Prostate gland (tissue), 2 donors: ENCODE measurements at places on chromosomes 13 and 19.

DNA sequence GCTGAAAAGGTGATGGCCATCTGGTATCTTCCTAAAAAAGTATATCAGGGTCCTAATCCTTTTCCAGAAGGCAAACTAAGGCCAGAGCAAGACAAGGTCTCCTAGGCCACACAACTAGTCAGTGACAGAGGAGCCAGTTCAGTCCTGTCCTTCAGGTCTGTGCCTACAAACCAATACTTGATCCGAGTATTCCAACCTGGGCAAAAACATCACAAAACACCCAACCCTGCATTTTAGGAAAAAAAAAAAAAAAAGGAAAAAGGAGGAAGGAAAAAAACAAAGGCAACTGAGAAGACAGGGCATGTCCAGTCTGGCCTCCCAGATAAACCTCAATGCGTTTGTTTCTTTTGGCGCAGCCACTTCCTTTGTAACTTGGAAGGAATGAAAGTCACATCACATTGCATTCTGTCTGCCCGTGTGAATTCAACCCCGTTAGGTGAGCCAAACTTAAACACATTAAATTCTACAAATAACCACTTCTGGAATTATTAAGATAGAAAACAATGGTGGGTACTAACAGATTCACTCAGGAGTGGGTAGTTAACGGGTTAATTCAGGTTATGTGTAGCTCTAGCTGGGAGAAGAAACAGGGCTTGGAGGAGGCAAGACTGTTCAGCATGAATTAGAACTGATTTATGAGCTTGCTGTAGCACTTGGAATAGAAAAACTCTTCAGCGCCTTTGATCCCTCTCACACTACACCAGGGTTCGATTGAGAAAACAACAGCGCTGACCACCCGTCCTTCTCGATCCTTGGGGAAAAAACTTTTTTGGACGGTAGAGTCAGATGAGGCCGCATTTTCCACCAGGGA lies 43.0 kb upstream of the HNRNPA1L2 start:
- peak; percentile 70 for DNase-seq
- H3K36me3 ChIP-seq, result no peaks in the 10 kb centered on the region
- peaks cover 4% of the 10 kb centered on the region for H3K4me1 ChIP-seq
- peak overlapping the region; percentile 84 for H3K27ac ChIP-seq
- H3K27me3 ChIP-seq, result no peaks in the 10 kb centered on the region
- H3K4me3 ChIP-seq, result peak overlapping the region; percentile 65

DNA sequence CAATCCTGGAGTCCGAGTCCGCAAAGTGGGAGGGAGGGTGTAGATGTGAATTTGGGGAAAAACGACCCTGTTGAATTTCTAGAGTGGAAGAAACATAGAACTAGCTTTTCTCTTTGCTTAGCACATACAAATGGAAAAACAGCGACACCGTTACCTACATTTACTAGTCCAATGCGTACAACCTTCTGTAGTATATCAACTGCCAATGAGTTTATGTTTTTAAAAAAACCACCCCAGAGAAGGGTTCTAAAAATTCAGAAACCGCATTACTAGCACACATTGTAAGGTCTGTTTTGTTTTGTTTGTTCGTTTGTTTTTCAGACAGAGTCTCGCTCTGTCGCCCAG lies 332 bp upstream of the SUPT20H start:
- peak overlapping the region; percentile 88 for H3K4me3 ChIP-seq
- no peaks in the 10 kb centered on the region for H3K4me1 ChIP-seq
- peak overlapping the region; percentile 88 for H3K27ac ChIP-seq
- H3K36me3 ChIP-seq, result no peaks in the 10 kb centered on the region
- no peak for DNase-seq

GRCh38 chr13:27905650-27906049 lies 14.2 kb upstream of the PDX1 start:
- no peaks in the 10 kb centered on the region for H3K4me1 ChIP-seq
- H3K4me3 ChIP-seq, result no peak overlapping the region
- DNase-seq, result no peak
- no peak overlapping the region for H3K27ac ChIP-seq
- H3K36me3 ChIP-seq, result no peaks in the 10 kb centered on the region
- no peaks in the 10 kb centered on the region for H3K27me3 ChIP-seq

DNA sequence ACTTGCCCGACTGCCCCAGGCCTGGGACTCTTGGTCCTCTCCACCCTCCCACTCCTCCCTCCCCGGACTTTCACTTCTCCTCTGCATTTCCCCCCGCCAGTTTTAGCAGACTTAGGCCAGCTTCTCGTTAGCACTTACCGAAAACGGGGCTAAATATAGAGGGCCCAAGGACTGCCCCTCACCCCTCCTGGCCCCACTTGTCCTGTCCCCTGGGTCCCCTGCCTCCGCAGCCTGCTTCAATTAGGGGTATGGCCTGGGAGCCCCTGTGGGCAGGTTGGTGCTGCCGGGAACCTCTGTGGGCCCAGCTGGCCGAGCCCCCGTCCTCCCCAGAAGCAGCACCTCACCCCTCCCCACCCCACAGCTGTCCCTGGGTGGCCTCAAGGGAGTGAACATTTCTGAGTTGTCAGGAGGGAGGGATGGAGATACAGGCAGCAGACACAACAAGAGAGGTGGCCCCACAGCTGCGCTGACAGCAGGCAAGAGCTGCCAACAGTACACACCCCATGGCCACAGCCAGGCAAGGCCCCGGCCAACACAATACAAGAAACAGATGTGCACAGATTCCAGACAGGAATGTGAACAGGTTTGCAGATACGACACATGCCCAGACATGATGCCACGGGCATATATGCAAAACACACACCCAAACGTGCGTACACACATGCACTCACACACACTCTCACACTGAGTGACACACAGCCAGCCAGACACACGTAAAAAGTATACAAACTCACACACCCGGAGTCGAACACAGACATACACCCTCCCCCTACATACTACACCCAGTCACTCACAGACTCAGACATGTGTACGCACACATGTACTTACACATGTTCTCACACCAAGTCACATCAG lies 2.6 kb downstream of the POU2F2 start:
- no peaks in the 10 kb centered on the region for H3K36me3 ChIP-seq
- H3K27me3 ChIP-seq, result no peaks in the 10 kb centered on the region
- no peak overlapping the region for H3K27ac ChIP-seq
- no peak overlapping the region for H3K4me3 ChIP-seq
- peak; percentile 24 for DNase-seq
- H3K4me1 ChIP-seq, result no peaks in the 10 kb centered on the region

DNA sequence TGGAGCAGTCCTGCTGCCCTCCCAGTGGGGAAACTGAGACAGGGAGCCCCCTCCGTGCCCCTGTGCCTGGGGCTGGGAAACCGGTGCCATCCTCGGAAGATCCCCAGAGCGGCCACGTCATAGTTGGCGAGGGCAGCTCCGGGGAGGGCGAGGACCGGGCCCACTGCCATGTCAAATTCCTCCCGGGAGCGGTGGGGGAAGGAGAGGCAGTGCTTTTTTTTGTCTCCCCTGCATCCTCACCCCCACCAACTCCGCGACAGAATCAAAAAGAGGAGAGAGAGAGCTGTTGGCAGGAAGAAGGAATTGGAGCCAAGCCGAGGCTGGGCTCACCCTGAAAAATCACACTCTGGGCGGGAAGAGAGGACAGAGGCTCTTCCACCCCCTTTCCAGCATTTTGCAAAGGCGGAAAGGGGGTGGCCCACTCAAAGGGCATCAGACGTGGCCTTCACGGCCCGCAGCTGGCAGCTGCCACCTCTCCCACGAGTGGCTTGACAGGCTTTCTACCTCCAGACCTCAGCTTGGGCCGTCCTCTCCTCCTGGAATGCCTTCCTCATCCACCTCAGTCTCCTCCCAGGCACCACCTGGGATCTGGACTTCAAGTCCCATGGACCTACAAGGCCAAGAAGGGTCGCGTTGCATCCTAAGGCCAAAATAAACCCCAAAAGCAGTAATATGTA lies 19.6 kb upstream of the NFIC start:
- no peak overlapping the region for H3K4me3 ChIP-seq
- H3K4me1 ChIP-seq, result peaks cover 11% of the 10 kb centered on the region
- peak; percentile 75 for DNase-seq
- H3K27ac ChIP-seq, result peak overlapping the region; percentile 82
- H3K27me3 ChIP-seq, result no peaks in the 10 kb centered on the region
